ENCODE measurements at places on chromosomes 3 and 15.

DNA sequence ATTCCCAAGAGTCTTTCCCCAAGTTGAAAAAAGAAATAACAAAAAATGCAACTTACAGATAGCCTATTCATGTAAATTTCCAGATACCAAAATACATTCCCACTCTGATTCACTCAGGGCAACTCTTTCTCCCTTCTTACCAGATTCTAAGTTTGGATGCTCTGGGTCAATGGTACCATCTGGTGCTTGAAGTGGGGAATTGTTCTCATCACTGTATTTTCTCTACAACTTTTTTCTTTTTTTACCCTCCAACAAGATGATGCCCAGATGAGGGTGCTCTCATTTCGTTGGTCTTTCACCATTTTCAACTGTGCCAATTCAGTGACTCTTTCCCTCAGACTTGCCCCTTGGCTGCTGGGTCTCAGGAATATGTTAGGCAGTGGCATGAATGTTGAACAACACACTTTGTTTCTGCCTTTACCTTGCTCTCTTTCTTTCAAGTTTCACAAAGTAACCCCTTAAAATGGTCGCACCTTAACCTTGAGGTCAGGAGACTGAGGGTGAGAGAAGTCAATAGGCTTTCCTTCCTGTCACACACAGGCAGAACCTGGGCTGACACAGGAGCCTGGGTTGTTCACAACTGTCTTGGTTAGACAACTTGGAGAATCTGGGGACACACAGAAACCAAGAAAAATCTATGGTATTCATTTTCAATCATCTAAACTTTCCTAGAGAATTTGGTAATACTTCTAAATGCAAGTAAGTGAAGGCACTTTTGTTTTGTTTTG, 330.7 kb upstream of the SLCO3A1 start:
- no peak for DNase-seq

DNA sequence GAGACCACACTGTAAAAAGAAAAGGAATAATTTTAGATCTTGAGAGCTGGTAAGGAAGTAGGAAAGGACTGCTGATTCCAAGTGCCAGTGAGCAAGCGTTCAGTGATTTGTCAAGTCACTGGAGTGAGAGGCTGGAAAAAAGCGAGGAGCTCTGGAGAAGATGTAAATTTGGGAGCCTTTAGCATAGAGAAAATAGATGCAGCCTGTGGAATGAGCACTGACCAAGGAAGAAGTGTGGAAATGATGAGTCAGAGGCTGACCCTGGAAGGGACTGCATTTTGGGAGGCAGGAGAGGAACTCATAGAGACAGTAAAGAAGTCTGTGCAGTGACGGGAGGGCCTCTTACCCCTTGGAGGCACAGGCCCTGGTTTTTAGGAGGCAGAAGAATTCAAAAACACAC, 17.1 kb upstream of the ABTB1 start:
- no peak for DNase-seq

GRCh38 chr3:138119423-138119766, 4.0 kb upstream of the DZIP1L start:
- no peak for DNase-seq

DNA sequence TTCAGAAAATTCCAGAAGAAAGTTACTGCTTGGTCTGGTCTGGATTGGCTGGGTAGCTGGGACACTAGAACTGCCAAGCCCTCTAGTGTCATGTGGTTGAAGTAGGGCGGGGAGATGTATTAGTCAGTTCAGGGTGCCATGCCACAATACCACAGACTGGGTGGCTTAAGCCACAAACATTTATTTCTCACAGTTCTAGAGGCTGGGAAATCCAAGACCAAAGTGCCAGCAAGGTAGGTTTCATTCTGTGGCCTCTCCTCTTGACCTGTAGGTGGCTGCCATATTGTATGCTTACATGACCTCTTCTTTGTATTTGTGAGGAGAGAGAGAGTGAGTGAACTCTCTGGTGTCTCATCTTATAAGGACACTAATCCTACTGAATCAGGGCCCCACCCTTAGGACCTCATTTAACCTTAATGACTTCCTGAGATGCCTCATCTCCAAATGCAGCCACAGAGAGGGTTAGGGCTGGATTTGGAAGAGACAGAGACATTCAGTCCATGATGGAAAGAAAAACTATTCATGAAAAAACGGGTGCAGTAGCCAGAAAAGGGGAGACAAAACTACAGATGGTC, 18.1 kb upstream of the ZSCAN2 start:
- no peak for DNase-seq

GRCh38 chr3:27877061-27878013, 155.2 kb upstream of the EOMES start:
- DNase-seq: no peak

GRCh38 chr3:45434996-45435395, 46.6 kb downstream of the LARS2 start:
- DNase-seq: no peak

DNA sequence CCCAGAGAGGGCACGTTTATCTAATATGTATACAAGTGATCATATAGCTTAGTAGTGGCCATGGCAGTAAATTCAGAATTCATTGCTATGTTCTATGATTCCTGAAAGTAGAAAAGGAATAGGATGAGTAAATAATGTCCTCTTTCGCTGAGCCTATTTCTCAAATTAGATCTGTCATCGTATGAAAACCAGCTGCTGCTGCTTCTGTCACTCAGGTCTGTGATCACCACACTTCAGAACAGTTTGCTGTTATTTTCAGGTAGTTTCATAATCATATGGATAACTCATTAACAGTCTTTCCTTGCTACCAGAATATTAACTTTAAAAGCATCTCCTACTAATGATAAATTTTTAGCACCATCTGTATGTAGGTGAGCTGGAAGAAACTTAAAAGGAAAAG, 289.1 kb upstream of the AZI2 start:
- no peak for DNase-seq

- DNase-seq: no peak
Measured at GRCh38 chr3:65953881-65954733, 84.6 kb downstream of the MAGI1 start.

GRCh38 chr3:525415-525814, 328.9 kb downstream of the CHL1 start:
- no peak for DNase-seq
